Activated effector memory CD4-positive, alpha-beta T cell treated with Interleukin-2 at 50 U/mL for 16 hours (primary cell): ENCODE measurements at places on chromosomes 11 and 22.

- no peak for DNase-seq
Measured at GRCh38 chr22:42889304-42889703, 32.2 kb upstream of the ARFGAP3 start.

DNA sequence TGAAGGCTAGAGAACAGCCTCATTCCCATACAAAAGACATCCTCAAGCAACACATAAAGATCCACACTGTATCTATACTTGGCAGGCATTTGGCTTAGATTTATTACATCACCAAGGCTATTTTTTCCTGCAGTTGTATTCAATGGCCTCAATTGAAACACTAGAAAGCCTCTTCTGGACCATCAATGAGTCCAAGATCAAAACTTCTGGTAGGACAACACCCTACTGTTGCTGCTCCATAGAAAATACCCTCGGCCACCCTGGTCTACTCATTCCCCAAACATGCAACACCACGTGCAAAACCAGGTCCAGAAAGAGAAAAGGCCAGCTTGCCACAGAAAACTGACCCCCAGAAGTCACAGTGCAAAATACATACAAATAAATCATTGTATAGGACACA is 56.9 kb upstream of the CADM1 start:
- DNase-seq, result no peak

GRCh38 chr11:27701355-27702105 is 1.3 kb upstream of the BDNF start:
- DNase-seq, result no peak

DNA sequence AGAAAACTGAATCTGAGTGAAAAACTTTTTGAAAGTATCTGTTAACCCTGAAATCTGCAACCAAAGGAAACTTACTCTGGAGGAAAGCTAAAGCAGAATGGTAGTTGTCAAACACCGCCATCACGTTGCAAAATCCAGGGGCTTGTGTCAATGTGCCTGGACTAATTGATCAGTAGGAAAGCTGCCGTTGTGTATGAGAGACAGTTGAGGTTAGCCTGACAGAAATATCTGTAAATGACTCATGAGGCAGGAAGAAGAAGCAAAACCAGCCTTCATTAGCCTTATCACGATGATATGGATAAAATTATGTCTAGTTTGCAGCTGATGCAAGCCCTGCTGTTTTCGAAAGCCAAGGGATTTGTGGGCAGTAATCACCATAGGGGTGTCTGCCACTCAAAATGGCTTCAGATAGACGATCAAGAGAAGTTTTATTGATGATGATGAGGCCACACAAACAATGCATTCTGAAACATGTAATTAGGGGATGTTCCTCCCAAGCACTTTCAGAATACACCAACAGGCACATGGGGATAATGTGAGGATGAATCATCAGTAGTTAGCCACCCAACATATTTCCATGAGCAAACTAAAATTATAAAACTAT is 8.9 kb downstream of the SCGB1A1 start:
- DNase-seq, result no peak

- DNase-seq, result no peak
Measured at GRCh38 chr11:8871962-8872361, 39.0 kb upstream of the AKIP1 start.

GRCh38 chr22:20434773-20435172 is 2.9 kb downstream of the SCARF2 start:
- DNase-seq, result no peak

DNA sequence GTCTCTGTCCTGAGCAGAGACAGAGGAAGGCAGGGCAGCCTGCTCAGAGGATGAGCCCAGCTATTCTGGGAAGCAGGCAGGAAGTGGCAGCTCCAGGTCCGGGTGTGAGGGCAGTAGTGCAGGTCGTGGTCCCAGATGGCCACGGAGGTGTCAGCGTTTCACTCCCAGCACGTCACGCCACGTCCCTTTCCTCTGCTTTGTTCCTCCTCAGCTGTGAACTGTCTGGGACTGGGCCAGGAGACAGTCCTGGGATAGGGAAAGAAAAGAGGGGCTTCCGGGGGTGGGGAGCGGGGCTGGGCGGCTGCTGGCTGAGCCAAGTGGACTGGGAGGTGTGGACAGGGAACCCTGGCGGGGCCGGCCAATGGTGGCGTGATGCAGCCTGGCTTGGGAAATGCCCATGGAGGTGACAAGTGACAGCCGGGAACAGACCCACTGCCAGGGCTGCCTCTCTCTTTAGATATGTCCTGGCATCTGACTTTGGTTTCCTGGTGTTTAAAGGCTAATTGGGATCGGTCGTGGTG is 64.7 kb downstream of the KCNQ1 start:
- DNase-seq, result no peak

GRCh38 chr11:7977232-7977917 is 9.8 kb upstream of the EIF3F start:
- no peak for DNase-seq

GRCh38 chr22:36356708-36357624 is 30.8 kb downstream of the MYH9 start:
- no peak for DNase-seq

DNA sequence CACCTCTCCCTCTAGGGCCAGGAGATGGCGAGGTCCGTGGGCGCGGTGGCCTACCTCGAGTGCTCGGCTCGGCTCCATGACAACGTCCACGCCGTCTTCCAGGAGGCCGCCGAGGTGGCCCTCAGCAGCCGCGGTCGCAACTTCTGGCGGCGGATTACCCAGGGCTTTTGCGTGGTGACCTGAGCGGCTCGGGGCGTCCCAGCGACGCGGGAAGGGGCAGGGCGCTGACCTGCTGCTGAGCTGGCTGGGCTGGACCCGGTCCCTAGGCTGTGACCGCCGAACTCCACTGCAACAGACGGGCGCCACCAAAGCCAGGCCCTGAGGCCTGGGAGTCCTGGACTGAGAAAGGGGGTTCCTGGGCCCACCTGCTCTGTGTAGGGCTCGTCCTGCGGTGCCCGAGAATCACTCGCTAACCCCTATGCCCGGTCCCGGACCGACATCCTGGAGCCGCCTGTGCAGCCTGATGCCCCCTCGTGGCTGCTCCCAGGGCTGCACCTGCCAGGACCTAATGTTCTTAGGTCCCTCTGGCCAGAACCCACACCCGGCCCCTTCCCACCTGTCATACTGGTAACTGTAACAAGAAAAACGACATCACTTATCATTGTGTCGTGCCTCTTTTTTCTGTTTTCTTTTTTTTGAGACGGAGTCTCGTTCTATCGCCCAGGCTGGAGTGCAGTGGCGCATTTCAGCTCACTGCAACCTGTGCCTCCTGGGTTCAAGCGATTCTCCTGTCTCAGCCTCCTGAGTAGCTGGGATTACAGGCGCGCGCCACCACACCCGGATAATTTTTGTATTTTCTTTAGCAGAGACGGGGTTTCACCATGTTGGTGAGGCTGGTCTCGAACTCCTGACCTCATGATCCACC is 15.0 kb downstream of the RHOD start:
- peak; percentile 53 for DNase-seq

DNA sequence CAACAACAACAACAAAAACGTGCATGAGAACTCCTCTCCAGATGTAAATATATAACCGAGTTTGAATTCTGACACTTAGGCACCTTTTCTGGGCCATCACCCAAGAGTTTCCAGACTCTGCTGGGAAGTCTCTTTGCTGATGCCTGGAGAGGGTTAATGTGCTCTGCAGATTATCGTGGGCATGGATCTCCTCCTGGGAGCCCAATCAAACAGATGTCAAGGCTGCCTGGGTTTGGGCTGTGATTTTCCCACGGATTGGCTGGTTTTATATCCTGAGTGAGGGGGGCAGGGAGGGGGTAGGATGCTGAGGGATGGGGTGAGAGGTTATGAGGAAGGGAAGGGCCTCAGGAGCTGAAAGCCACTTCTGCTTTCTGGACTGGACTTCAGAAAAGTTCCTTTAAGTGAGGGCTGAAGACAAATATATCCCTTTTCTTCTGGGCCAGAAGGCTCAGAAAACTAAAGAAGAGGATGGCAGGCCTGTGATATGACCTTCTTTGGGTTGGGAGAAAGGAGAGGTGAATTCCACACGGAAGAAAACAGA is 4.2 kb downstream of the ELF5 start:
- DNase-seq, result no peak

- DNase-seq, result no peak
Measured at GRCh38 chr11:133049244-133050019, 482.9 kb downstream of the OPCML start.

DNA sequence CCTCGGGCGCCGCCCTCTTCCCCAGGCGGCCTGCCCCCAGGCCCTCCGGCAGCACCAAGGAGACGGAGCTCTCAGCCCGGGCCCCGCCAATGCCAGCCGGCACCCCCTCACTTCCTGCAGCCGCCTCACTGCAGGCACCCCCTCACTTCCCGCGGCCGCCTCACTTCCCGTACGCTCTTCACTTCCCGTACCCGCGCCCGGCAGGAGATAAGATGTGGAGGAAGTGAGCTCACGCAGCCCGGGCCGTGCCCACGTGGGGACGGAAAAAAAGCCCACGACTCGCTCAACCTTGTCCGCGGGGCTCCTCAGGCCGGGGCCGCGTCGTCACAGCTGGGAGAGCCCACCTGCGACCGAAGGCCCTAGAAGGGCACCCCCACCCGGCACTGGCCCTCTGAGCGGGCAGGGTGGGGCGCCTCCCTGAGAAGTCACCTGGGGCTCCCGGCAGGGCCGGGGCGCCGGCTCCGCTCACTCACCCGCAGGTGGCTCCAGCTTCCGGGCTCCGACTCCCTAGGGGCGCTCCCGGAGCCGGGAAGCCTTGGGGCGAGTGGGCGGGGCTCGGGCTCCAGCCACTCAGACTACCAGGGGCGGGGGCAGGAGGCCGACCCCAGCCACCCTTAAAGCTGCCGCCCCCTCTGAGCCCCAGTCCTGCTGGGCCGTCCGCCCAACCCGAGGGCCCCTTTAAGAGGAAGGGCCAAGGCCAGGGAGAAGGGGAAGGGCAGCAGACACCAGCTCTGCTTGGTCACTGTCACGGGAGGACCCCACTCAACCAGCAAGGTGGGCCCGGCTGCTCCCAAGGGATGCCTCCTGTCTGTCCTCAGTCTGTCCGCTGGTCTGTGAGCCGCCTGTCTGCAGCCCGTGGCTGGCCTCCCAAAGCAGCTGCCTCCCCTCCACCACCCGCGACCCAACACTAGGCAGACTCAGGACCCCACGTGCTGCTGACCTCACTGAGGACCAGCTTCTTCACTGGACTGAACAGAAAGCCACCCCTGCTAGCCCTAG is 31.4 kb downstream of the PISD start:
- DNase-seq, result peak; percentile 79

- DNase-seq, result no peak
Measured at GRCh38 chr11:26964339-26964738, 29.6 kb upstream of the FIBIN start.

DNA sequence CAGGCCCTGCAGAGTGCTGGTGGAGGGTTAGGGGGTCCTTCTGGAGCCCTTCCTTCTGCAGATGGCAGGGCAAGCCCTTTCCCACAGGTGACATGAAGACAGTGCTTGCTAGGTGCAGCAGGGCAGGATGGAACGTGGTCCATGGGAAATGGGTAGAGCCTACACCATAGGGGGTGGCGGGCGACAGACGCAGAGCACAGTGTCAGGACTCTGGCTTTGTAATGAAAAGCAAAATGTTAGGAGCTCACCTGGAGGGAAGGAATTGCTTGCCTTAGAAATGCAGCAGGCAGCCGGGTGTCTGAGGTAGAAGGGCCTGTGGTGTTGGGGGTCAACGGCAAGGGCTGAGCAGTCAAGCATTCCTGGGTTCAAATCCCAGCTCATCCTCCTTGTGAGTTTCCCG is 54.9 kb downstream of the ARHGAP8 start:
- no peak for DNase-seq

DNA sequence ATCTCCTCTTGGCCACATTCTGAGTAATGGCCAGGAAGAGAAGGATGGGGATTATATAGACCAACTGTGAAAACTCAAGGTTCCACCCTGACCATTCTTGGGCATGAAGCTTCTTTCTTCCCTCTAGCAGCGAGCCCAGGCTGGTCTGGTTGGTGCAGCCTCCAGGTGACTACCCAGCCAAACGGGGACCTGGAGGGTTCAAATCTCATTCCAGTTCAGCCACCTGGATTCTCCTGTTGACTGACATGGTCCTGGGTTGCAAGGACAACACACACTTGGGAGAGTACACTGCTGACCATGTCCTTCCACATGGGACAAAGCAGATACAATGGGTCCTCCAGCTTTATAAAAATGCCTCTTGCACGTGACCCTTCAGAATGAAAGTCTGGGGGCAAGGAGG is 67.0 kb downstream of the SHANK2 start:
- DNase-seq, result no peak

DNA sequence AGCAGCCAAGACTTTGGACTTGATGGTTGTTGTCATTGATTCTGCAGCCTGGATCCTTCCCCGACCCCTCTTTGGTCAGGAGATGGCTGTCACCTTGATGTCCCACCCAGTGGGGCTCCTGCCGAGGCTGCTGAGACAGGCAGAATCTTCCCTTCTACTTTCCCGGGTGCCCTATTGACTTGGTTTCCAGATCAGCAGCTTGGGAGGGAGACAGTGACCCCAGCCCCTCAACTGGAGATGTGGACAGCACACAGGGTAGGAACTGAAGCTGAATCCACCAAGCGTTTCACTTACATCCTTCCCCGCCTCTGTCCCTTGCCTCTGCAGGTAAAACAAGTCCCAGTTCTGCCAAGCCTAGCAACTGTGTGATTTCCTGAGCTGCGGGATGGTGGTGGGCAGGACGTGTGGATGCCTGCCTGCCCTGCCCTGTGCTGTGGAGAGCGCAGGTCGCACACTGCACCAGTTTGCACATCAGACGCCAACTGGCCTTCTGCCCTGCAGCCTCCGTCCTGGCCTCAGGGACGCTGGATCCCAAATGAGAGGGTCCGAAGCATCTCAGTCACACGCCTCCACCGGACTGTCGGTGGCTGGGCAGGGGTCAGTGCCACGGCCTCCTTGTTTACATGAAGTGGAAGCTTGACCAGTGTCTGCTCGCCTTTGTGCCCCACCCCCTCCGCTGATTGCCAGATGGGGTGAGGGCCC is 34.6 kb downstream of the FAM83F start:
- no peak for DNase-seq

- DNase-seq, result no peak
Measured at GRCh38 chr11:2681408-2682145, 18.2 kb downstream of the KCNQ1OT1 start.

DNA sequence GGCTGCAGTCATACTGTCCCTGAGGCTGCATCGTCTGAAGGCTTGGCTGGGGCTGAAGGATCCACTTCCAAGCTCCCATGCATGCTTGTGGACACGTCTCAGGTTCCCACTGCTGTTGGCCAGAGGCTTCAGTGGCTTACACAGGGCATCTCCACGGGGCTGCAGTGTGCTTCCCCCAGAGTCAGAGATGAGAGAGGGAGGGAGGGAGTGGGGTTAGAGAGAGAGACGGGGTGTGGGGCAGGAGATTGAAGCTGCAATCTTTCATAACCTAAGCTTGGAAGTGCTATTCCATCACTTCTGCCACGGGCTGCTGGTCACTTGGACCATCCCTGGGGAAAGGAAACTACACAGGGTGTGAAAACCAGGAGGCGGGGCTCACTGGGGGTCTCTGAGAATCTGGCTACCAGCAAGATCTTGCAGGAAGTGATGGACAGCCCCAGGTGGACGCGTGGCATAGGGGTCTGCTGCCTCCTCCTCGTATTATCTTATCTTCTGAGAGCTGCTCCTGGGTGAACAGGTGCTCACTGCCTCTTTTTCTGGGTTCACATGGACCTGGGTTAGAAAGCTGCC is 63.0 kb upstream of the MYEOV start:
- DNase-seq, result no peak
